ENCODE measurements at places on chromosomes 1 and 21.

DNA sequence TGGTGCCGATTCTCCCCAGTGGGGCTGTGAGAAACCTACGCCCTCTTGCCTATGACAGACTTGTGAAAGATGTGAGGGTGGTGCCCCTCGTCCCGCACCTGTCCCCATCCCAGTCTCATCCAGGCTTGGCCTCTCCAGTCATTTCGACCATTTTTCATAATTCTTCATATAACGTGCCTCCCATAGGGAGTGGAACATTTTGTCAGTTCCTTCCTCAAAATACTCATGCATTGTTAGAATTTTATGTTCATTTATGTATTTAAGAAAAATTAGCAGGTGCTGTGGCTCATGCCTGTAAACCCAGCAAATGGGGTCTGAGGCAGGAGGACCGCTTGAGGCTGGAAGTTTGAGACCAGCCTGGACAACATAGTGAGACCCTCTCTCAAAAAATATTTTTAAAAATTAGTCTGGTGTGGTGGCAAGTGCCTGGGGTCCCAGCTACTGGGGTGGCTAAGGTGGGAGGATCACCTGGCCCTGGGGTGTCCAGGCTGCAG is 19.7 kb upstream of the SMPDL3B start:
- no peak for DNase-seq

DNA sequence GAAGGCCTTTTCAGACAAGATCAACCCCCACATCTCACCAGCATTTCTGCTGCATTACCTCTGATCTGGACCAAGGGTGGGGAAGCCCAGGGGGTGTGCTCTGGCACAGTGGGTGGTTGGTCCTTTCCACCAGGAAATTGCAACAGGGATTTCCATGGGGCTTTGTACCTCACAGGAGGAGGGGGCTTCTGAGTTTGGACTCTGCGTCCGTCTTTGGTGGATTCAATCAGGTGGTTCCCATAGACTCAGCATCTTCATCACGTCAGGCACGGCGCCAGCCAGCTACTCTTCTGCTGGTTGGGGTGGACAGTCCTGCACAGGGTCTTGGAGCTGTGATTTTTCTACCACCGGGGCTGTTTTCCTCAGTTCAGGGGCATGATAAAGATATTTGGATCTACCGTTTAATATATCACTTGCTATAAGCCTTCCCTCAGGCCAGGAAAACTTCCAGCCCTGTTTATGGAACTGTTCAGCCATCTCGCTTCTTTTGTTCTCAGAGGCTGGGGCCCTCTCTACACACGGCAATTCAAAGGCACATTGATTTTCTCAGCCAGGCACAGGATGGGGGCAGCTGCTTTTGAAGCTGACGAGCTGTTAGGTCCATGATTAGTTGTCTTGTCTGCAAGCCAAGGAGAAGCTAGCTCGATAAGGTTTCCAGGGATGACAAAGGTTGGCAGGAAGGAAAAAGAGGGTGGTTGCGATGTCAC is 467.3 kb downstream of the CAMTA1 start:
- no peak for DNase-seq

- no peak for DNase-seq
Measured at GRCh38 chr1:62356257-62356835, 37.1 kb upstream of the KANK4 start.

GRCh38 chr1:247331172-247331524 is 519 bp downstream of the ZNF496 start:
- peak; percentile 48 for DNase-seq

DNA sequence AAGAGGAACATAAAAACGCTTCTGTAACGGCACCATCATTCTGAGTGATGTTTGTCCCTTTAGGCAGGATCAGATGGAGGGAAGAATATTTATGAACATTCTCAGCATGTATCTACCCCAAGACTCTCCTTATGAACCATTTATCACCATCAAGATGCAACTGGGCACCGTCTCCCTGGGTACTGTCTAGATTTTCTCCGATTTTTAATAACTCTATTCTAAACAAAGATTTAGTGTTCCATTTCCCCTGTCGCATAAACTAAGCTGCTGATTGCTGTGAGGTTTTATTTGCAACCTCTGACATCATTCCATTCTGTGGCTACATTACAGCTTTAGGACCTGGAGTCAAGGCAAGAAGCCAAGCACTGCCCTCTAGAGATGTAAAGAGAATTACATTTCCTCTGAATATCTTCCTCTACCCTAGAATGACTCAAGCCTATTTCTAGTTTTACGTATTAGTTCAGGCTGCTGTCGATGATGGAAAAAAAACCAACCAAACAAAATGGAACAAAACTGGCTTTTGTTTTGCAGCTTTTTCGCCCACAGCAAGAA is 130.1 kb upstream of the MAP1LC3C start:
- no peak for DNase-seq

DNA sequence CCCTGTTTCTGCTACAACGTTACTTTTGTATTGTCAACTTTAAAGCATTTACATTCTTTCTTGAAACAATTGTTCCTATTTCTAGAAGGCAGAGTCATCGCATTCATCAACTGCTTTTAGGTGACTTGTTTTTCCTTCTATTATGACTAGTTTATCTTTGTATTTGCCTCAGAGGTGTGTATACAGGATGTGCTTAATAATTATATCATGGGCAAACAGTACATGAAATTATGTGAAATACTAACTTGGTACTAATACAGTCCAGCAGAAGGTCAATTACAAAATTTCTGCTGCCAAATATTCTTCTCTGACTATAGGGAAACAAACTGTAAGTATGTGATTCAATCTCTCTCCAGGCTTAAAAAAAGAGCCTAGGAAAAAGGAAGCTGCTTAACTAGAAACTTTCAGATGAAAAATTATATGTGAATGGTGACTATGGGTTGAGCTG is 101.6 kb downstream of the C4BPA start:
- DNase-seq: no peak

DNA sequence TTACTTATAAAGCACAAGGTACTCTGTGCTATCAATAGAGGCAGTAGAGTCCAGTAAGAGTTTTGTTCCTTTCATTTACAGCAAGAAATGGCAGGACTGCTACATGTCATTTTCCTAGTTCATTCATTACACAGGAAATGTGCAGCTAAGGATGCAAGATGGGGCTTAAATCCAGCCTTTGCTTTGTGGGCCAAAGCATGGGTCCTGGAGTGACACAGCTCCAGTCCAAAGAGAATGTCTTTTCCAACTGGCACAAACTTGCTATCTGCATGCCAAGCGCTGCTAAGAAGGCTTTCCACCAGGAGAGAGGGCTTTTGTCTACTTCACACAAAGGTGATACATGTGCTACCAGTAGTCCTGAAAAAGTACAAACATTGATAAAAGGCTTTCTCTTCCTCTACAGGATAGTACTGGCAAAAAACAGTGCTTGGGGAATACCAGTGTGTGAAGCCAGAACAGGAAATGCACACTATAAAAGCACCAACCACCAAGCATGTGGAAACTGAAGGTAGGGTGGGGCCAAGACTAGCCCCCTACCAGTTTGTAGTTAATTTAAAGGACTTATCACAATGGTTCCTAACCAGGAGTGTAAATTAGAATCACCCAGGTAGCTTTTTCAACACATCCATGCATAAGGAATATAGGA is 68.7 kb downstream of the ARID4B start:
- peak; percentile 19 for DNase-seq

DNA sequence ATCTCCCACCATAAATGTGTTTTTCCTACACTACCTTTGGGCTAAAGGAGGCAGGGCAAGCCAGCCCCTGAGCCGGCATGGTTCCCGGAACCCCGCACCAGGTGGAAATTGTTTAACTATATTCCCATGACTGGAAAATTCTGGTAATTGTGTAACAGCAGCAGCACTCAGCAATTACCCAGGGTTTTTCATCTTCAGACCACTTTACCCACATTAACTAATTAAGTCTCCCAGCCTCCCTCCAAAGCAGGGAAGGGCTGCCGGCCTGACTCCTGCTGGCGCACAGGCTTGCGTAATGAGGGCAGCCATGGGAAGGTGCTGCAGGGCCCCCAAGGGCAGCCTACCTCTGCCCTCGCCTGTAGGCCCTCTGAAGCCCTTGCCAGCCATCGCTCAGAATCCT is 140.7 kb upstream of the VAMP3 start:
- DNase-seq: no peak
